ENCODE measurements at places on chromosomes 12 and 14. TPM values are rescaled to one million over a fixed set of nuclear protein-coding genes. Genes with fewer than 3 reads are reported as not detected.

- H3K27ac ChIP-seq: no peak overlapping the region
- H3K27me3 ChIP-seq: no peaks in the 10 kb centered on the region
- no peak for DNase-seq
These were observed 253.1 kb upstream of the BTG1 start for GRCh38 chr12:92398565-92399309.

DNA sequence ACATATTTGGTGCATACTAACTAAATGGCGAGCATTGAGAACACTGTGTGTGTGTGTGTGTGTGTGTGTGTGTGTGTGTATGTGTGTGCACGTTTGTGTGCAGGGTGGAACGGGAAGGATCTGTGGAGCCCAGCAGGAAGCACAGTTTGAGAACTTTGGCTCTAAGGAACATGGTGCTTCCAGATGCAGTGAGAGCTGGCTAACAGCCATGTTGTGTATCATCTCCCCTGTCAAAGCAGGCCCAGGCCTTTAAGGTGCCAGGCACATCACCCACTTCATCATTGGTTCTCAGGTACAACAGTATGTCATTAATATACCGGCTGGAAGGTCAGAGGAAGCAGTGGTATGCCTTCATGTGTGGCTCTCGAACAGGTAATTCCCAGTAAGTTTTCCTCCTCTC lies 72.5 kb downstream of the SLC8A3 start:
- no peak for DNase-seq
- H3K27ac ChIP-seq: no peak overlapping the region
- no peaks in the 10 kb centered on the region for H3K36me3 ChIP-seq
- H3K4me1 ChIP-seq: no peaks in the 10 kb centered on the region

DNA sequence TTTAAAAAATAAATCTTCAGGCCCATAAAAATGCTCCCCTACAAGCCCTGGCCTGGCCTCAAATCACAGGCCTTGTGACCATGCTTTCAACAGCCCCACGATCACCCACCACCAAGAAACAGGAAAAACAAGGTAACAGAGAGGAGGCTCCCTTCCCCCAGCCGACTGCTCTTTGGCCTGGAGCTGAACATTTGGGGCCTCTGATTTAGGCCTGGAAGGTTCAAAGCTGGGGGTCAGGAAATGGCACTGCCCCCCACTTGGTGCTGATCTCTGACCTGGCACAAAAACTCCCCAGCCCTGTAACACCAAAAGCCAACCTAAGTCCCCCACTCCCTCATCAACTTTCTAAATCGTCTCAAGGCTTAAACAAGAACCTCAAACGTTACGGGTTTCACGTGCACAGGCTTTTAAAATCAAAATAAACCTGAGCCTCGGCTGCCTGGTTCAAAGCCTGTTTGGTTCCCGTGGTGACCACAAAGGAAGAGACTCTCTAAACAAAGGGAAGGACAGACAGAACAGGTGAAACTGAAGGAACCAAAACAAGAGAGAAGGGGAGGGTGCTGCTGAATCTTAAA lies 9.0 kb downstream of the ACTN1 start:
- peaks cover 30% of the 10 kb centered on the region for H3K36me3 ChIP-seq
- peak overlapping the region; percentile 48 for H3K4me3 ChIP-seq
- peak overlapping the region; percentile 100 for H3K27ac ChIP-seq

DNA sequence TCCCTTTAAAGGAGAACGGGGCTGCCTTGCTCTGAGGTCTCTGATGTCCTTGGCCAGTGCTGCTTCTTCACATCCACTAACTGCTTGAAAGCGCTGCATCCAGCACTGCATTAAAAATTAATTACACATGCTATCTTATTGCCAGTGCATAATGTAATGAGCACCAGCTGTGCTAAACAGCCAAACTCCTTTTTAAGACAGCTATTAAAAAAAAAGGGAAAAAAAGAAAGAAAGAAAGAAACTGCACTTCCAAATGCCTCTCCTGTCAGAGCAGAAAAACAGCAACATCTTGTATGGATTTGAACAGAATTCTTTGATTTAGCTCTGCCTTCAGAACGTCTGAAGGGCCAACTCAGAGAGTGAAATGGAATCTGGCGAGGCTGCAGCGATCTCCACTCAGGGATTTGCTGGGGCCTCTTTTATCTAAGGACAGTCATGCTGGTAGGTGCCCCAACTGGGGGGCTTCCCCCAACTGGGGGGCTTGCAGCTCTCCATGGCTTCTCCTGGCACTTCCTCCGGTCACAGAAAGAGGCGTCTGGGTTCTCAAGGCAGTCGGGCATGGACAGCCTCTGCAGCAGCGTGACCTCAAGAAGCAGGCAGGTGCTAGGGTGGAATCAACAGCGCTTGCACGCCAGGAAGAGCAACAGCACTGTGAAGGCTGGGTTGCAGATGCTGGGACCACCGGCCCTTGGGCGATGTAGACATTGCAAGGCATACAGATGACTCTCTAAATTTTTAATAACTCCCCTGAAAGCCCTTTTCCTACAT lies 46.4 kb downstream of the BCL11B start:
- H3K4me1 ChIP-seq: peaks cover 6% of the 10 kb centered on the region
- H3K27me3 ChIP-seq: no peaks in the 10 kb centered on the region
- no peak overlapping the region for H3K4me3 ChIP-seq

DNA sequence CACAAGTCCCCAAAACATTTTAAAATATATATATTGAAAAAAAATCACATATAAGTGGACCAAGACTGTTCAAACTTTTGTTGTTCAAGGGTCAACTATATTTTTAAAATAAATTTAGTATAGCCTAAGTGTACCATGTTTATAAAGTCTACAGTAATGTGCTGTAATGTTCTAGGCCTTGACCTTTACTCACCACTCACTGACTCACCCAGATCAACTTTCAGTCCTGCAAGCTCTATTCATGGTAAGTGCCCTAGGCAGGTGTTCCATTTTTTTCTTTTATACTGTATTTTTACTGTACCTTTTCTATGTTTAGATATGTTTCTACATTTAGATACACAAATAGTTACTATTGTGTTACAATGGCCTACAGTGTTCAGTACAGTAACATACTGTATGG lies 23.4 kb upstream of the TMTC1 start:
- H3K4me3 ChIP-seq: no peak overlapping the region
- no peak overlapping the region for H3K27ac ChIP-seq
- H3K36me3 ChIP-seq: no peaks in the 10 kb centered on the region
- no peaks in the 10 kb centered on the region for H3K4me1 ChIP-seq
- DNase-seq: no peak

DNA sequence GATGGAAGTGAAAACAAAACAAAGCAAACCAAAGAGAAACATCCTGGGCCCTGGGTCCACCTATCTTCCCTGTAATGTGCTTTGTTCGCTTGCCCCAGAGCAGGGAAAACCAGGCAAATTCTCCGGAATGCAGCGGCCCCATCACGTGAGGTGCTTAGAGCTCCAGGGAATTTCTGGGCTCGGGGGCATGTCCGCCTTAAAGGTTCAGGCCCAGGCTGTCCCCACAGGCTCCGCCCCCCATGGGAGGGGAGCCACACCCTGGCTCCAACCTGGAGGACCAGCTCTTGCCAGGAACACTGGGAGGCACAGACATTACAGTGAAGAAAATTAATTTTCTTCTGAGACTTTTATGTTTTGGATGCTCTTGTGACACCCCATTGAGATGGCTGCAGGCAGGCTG lies 69.9 kb downstream of the RBM19 start:
- DNase-seq: no peak
- no peak overlapping the region for H3K4me3 ChIP-seq
- peaks cover 3% of the 10 kb centered on the region for H3K36me3 ChIP-seq
- H3K4me1 ChIP-seq: no peaks in the 10 kb centered on the region

DNA sequence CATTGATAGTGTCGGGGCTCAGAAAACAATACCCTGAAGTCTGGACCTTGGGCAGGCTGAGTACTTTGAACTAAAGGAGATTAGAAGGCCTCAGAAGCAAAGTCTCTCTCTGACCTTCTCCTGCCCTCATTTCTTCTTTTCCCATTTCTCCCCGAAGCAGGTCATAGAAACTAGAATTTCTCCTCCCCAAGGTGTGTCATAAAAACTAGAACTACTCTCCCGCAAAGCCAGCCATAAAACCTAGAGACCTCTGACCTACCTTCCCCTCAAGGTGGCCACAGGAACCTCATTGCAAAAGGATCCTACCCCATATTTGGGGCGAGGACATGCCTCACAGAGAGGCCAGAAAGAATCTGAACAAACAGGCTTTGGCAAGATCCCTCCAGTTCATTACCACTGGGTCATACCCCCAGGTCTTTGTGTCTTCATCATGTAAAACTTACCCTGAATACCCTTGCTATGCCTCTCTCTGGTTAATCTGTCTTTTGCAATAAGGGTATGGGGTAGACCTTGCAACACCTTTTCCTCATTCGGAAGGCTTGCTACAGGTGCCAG lies 64.7 kb upstream of the ZFP36L1 start:
- no peak overlapping the region for H3K27ac ChIP-seq
- no peaks in the 10 kb centered on the region for H3K4me1 ChIP-seq
- no peak for DNase-seq
- no peak overlapping the region for H3K4me3 ChIP-seq
- no peaks in the 10 kb centered on the region for H3K36me3 ChIP-seq

DNA sequence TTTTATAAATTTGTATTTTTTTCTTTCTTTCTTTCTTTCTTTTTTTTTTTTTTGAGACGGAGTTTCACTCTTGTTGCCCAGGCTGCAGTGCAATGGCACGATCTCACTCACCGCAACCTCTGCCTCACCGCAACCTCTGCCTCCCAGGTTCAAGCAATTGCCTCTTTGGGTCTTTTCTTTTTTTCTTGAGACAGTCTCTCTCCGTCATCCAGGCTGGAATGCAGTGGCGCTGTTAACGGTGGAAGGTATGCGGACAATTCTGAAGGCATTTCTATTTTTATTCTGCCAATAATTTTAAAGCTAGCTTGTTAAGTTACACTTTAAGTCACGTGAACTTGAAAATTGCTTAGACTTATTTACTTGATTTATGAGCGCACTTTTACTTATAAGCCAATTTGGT lies 8.8 kb upstream of the PHC1 start:
- H3K27me3 ChIP-seq: no peaks in the 10 kb centered on the region
- H3K4me1 ChIP-seq: peaks cover 20% of the 10 kb centered on the region
- no peak overlapping the region for H3K27ac ChIP-seq
- no peaks in the 10 kb centered on the region for H3K36me3 ChIP-seq

SOX5 gene
- total RNA-seq: 37.0 TPM

DNA sequence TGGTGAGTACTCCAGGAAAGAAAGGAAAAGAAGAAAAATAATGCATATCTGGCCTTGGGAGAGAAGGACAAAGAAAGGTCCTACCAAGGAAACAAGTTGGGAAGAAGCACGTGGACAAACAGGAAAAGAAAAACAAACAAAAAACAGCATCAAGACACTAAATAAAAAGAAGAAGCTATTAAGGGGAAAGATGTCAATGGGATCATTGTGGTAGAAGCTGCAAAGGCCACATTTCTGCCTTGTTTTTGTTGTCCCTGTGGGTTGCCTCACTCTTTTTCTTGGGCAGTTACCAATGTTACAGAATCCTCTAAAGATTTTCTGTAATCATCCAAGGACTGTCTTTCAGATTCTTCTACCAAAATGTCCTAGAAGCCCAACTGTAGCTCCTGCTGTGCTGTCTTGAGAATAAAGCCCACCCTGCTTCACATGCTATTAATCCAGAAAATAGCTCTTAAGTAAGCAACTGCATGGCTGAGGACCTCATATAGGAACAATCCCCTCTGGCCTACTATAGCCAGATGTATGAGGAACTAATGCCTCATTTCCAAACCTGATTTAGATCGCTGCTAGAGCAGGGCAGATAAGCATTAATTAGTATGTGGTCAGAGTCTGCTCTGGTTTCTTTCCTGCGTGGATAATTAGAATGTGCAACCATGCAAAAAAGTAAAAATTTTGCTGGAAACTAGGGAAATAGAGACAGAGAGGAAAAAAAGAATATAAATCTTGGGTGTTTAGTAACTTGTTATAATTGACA lies 10.2 kb upstream of the CPNE8 start:
- DNase-seq: no peak
- no peaks in the 10 kb centered on the region for H3K27me3 ChIP-seq
- H3K36me3 ChIP-seq: no peaks in the 10 kb centered on the region
- no peaks in the 10 kb centered on the region for H3K4me1 ChIP-seq

- no peak overlapping the region for H3K4me3 ChIP-seq
- H3K27me3 ChIP-seq: no peaks in the 10 kb centered on the region
- H3K27ac ChIP-seq: no peak overlapping the region
- DNase-seq: no peak
These were observed 44.9 kb downstream of the JKAMP start for GRCh38 chr14:59529189-59529588.

BAZ2A gene
- 84.5 TPM for total RNA-seq

DNA sequence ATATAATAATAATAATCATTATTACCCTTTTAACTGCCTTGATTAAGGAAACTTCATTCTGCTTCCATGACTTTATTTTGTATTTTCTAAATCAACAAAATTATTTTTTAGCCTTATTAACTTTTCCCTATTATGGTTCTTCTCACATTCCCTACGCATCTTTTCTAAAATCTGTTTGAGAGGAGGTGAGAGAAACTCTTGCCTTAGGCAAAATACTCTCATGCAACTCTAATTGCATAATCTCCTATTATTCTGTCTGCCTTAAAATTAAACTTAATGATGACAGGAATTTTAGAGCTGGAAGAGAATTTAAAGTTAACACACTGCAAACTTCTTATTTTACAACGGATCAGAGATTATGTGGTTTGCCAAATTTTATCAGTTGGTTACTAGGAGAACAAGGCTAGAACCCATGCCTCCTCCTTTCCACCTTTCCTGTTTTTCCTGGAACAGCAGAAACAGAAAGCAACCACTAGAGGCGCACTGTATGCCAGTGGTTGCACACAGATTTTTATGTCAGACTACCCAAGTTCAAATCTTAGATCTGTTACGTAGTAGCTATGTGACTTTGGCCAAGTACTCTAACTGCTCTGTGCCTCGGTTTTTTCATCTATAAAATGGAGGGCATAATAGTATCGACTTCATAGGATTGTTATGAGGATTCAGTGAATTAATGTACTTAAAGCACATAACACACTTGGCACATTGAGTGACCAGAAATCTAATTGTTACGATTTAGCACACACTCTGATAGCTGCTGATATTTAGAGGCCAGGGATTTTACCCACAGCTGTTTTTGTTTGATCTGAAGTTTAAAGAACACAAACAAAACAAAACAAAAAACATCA lies 4.3 kb upstream of the BRMS1L start:
- no peak overlapping the region for H3K4me3 ChIP-seq
- H3K27ac ChIP-seq: no peak overlapping the region
- no peaks in the 10 kb centered on the region for H3K4me1 ChIP-seq
- H3K36me3 ChIP-seq: no peaks in the 10 kb centered on the region
- no peak for DNase-seq

ACRBP gene
- 9.1 TPM for total RNA-seq

EML1 gene
- 55.1 TPM for total RNA-seq

DNA sequence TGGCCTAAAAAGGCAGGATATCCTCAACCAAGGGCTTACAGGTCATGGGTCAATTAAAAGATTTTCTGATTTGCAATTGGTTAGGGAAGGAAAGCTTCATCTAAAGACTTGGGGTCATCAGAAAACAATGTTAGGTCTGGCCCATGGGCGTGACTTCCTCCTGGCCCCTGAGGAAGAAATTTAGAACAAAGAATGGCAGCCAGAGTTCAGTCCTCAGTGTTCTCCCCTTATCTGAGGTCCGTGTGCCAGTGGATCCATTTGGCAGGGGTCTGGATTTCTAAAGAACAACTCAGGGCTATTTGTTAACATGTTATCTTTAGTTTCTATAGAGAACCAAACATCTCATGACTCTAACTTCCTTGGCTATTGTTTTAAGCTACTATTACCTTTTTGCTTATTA lies 27.8 kb upstream of the NFYB start:
- DNase-seq: no peak
- no peak overlapping the region for H3K27ac ChIP-seq
- H3K4me3 ChIP-seq: no peak overlapping the region
- H3K4me1 ChIP-seq: peaks cover 12% of the 10 kb centered on the region
- no peaks in the 10 kb centered on the region for H3K27me3 ChIP-seq
- H3K36me3 ChIP-seq: no peaks in the 10 kb centered on the region
